ENCODE measurements at places on chromosomes 1 and 21.

- no peak for DNase-seq
These were observed 7.4 kb downstream of the PIK3C2B start for GRCh38 chr1:204487256-204487615.

DNA sequence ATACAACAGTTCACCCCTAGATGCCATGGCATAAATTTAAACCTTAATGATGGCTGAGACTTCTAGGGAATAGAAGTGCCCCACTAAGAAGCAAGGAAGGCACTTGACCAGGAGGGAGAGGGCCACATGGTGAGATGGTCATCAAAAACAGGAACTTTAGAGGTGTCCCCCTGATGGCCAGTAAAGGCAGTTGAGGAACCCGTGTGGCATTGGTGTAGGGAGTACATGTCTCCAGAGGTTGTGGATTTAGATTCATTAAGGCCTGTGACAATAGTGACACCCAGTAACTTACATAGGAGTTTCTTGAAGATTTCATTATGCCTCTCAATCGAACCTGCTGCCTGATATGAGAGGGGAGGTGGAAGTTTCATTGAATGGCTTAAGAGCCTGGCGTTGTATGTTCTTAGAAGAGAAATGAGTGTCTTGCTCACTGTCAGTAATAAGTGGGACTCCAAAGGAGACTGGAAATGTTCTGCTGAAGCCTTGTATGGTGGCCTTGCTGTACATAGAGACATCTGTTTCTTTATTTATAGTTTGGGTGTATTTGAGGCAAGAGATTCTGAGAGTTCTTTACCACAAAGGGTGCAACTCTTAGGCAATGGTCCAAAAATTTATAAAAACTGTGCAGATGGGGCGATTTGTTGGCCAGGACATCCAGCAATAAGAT lies 27.9 kb downstream of the EDARADD start:
- no peak for DNase-seq

GRCh38 chr1:113657556-113658063 lies 101.7 kb downstream of the PHTF1 start:
- DNase-seq = no peak

DNA sequence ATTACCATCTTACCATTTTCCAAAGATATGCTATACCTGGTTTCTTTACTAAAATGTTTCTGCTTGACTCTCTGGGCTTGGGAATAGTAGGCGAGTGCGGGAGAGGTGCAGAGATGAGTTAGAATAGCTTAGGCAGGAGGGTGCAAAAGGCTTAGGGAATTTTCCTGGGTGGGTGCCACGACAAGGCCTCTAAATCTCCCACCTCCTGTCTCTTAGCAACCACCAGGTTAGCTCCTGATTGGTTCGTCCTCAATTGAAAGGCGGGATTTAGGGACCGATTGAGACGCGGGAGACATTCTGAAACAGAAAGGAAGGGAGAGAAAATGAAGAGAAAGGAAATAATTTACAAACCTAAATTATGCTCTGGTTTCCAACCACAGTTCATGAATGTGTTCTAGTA lies 3.1 kb downstream of the ACKR1 start:
- DNase-seq = no peak

- no peak for DNase-seq
These were observed 261.5 kb downstream of the GPATCH2 start for GRCh38 chr1:217369271-217369981.

- no peak for DNase-seq
These were observed 94.0 kb downstream of the KCND3 start for GRCh38 chr1:111895469-111895868.

DNA sequence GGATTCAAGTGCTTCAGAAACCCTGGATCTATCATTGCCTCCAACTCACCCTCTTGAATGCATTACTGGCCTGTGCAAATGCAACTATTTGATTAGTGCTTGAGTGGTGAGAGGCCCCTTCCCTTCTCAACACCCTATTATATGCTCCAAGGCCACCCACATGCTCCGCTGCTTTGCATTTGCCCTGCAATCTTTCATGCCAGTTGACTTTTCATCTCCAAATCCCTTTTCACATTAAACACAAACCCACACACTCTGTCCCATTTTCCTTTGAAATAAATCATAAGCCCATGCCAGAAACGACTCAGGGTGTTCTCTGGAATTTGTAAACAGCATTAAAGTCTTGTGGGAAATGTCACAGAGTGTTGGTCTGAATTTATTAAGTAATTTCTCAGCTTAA lies 78.9 kb upstream of the CTTNBP2NL start:
- DNase-seq = no peak

DNA sequence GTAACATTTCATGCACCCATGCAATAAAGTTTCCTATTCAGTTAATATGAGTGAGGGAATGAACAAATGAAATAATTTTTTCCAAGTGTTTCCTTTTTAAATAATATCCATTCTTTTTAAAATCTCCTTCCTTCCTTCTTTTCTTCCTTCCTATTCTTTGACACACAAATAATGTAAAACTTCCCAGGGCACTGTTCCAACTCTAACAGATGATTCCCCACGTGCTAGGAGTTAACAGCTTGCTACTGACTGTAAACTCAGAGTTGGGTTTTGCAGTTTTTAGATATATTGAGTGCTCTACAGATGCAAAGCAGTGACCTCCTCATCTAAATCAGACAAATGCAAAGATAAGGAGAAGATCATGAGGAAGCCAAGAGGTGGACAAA lies 54.0 kb upstream of the POU2F1 start:
- no peak for DNase-seq

GRCh38 chr1:205267306-205267902 lies 39.7 kb downstream of the TMCC2 start:
- DNase-seq = no peak

GRCh38 chr1:37704966-37705365 lies 12.7 kb downstream of the CDCA8 start:
- no peak for DNase-seq

GRCh38 chr21:31903896-31904295 lies 31.1 kb downstream of the HUNK start:
- no peak for DNase-seq

GRCh38 chr1:179014123-179014522 lies 11.6 kb upstream of the FAM20B start:
- DNase-seq = no peak

DNA sequence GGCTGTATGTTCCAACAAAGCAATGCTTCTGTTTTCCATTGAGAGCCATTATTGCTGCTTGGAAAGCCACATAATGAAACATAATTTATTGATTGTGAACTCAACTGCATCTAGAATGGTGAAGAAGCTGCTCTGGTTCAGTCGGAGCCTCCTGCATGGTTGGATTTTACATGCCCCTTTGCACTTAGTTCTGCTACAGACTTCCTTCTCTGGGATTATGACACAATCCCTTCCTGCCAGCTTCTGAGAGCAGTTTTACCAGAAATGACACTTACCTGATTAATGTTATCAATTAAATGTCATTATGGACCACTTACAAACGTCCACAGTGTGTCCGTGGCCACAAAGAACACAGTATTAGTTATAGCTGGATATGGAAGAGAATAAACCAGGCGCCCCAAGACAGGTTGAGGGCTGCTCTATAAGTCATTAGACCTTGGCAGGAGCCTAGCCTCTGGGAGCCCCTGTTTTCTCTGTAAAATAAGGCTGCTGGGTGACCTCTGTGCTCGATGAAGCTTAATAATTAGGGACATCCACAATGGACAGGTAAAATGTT lies 7.0 kb upstream of the CD58 start:
- no peak for DNase-seq

- DNase-seq = no peak
These were observed 110.3 kb downstream of the MRPL39 start for GRCh38 chr21:25496825-25497482.

- DNase-seq = no peak
These were observed 65.9 kb downstream of the SLC66A1 start for GRCh38 chr1:19377812-19378718.

GRCh38 chr1:96234299-96234698 lies 487.3 kb upstream of the PTBP2 start:
- no peak for DNase-seq

Measured in CD4-positive, alpha-beta T cell treated with Interleukin-6 for 4 hours (primary cell).